Suppressor macrophage treated with lipopolysaccharide for 4 hours (primary cell): ENCODE measurements at places on chromosomes 6 and 20.

- DNase-seq = no peak
Measured at GRCh38 chr6:7707787-7708186, 18.1 kb upstream of the BMP6 start.

- DNase-seq = no peak
Measured at GRCh38 chr20:39136798-39137197, 174.7 kb downstream of the DHX35 start.

DNA sequence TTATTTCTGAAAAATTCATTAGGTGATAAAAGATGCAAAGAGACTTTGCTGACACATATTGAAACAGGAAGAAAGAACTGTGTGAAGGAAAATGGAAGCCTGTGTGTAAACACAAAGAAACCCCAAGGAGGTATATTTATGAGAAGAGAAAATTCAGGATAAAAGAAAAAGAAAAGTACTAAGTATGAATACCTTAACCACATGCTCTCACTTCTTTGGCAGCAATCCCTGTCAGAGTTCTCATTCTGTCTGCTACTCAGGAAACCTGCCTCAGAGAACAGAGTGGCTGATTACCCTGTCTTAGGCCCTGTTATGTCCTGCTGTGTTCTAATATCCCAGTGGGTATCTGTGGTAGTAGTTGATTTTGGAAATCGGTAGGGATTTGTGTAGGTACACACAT lies 457.9 kb downstream of the TBC1D32 start:
- no peak for DNase-seq

- DNase-seq = no peak
Measured at GRCh38 chr6:87993356-87993755, 54.3 kb upstream of the SPACA1 start.

DNA sequence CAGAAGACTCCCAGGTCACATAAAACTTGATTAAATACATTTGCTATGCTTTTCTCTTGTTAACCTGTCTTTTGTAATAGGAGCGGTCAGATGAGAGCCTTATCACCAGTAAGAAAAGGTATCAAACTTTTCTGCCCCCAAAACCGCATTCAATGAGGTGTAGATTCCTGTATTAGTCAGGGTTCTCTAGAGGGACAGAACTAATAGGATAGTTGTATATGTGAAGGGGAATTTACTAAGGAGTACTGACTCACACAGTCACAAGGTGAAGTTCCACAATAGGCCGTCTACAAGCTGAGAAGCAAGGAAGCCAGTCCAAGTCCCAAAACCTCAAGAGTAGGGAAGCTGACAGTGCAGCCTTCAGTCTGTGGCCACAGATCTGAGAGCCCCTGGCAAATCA lies 32.7 kb downstream of the PTPRK start:
- no peak for DNase-seq

GRCh38 chr6:20427856-20428255 lies 26.2 kb downstream of the E2F3 start:
- no peak for DNase-seq

- no peak for DNase-seq
Measured at GRCh38 chr6:161545741-161546140, 271.9 kb upstream of the AGPAT4 start.
